ENCODE measurements at places on chromosomes 12 and 14.
A peak's percentile ranks its signal among the peaks of the same experiment; 100 is the strongest.

GRCh38 chr12:111893287-111893686 lies 51.3 kb downstream of the MAPKAPK5 start:
- no peak for DNase-seq

GRCh38 chr14:30657606-30658163 lies 35.6 kb downstream of the SCFD1 start:
- no peak for DNase-seq

DNA sequence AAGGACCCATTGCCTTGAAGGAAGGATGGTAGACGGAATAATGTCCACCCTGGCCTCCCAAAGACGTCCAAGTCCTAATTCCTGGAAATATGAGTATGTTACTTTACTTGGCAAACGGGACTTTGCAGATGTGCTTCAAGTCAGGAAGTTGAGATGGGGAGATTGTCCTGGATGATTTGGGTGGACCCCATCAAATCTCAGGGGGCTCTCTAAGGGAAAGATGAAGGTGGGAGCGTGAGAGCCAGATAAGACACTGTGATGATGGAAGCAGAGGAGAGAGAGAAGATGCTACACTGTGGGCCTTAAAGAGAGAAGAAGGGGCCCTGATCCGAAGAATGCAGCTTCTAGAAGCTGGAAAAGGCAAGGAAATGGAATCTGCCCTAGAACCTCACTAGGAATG lies 29.6 kb upstream of the LTA4H start:
- DNase-seq: no peak

- DNase-seq: peak; percentile 2
Measured at GRCh38 chr12:19482551-19483109, 43.3 kb downstream of the AEBP2 start.

DNA sequence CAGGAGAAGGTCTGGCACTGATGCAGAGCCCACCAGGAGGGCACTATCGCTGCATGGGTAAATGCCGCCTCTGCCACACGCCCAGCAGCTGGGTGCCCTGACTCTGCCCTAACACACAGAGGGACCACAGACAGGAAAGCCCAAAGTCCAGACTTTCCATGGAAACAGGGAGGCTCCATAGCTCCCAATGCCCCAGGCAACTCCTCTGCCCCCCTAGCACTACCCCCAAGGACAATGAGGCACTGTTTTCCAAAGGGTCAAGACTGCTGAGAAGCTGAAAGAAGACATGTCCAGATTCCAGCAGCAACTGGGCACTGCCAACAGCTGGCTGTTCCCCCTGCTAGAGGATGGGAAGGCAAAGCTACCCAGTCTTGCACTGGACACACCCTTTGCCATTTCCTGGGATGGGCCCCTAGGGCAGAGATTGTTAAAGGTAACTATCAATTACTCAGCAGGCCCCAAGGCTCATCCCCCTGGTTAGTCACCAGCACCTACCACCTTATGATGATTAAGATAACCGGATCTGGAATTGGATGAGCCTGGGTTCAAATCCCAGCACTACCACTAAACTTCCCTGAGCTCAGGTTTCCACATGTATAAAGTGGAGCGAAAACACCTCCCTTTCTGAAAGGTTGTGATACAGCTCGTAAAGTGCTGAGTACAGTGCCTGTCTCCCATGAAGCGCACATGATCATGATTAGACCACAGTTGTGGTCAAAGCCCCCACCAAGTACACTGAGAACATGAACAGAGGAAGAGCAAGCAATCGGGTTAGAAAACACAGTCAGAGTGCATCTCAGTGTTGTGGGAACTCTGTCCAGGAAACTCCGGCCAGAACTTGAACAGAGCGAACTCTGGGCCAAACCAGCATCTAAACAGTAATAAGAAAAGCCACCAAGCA lies 3.3 kb downstream of the PXN start:
- no peak for DNase-seq

GRCh38 chr14:105419195-105420091 lies at the start of gene MTA1:
MTA1 (plus strand) TSS chr14:105419827; CDS start chr14:105420036, 209 bp downstream.
- DNase-seq: peak; percentile 34
